ENCODE measurements at places on chromosomes 13 and 19.

- DNase-seq = no peak
Observed at GRCh38 chr13:44853641-44854040, 135.6 kb downstream of the NUFIP1 start.

DNA sequence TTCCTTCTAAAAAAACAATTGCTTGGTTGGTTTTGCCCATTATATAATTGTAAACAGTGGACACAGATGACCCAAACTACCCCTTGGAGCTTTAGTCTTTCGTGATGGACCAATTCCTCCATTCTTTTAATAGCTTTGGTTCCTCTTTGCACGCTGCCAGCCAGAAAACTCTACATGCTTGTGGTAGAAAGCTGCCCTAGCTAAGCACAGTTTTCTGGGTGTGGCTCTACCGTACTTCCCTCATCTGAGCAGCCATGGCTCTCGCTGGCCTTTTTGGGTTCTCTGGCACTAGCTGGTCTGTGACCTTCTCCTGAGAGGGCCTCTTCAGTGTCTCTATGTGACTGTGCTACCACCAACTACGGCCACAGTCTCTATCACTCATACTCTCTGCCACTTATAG lies 29.9 kb upstream of the CEBPA start:
- no peak for DNase-seq

- DNase-seq = no peak
Observed at GRCh38 chr19:40355975-40356680, 7.6 kb downstream of the PLD3 start.

GRCh38 chr19:19900139-19900728 lies 512 bp upstream of the ZNF93 start:
- no peak for DNase-seq

DNA sequence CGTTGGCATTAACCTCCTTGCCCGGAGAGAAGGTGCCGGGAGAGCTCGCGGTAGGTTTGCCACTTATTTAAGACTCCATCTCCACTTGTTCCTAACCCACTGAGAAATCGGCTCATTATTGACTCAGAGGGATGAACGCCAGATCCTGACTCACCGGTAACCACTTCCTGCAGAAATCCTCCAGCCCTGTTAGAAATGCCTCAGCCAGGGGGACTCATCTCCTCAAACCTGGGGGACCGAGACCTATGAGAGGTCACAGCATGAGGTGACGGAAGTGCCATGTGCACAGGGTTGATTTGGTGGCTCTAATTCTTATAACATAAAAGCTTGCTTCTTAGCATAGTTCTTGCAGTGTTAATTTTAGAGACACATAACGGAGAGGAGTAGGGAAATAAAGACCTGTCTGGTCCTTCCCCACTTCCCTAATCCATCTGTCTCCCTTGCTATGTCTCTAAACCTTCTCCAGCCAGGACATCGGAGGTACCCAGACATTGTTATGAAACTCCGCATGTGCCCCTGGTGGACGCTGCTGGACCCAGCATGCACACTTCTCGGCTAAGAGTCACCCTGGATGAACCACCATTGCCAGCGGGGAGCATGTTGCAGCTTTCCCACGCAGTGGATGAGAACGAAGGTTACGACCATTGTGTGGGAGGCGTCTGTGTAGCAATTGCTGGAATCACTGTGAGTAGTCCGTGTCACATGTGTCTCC lies 158.9 kb downstream of the EFNB2 start:
- DNase-seq = no peak

DNA sequence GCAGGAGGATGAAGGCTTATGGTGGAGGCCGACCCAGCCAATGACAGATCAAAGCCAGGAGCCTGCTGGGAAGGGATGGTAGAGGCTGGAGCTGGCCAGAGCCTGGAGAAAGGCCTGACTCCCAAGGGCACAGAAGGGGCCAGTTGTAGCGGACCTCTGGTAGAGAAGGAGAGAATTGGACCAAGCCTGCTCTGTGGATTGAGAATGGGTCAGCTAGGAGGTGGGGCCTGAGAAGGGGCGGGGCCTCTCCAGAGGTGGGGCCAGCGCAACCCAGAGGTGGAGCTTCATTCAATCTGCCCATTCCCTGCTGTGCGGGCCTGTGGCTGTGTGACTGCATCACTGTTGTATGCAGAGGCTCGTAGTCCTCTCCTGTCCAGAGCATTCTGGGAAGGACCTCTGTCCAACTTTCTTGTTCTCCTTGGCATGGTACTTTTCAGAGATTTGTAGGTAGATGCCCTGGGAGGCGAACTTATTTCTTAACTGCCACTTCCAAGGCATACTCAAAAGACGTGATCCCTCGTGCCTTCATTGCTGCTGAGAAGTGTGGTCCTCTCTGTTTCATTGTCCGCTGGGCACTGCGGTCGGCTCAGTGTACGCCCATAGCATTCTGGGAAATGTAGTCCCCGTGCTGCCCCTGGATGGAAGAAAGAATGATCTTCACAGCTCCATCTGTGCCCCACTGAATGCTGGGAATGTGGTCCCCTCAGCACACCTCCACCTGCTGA lies 6.7 kb downstream of the GRIN2D start:
- no peak for DNase-seq

- no peak for DNase-seq
Observed at GRCh38 chr13:79353693-79354092, 52.4 kb downstream of the RBM26 start.

GRCh38 chr19:19039901-19040300 lies 6.5 kb downstream of the ARMC6 start:
- DNase-seq = no peak

DNA sequence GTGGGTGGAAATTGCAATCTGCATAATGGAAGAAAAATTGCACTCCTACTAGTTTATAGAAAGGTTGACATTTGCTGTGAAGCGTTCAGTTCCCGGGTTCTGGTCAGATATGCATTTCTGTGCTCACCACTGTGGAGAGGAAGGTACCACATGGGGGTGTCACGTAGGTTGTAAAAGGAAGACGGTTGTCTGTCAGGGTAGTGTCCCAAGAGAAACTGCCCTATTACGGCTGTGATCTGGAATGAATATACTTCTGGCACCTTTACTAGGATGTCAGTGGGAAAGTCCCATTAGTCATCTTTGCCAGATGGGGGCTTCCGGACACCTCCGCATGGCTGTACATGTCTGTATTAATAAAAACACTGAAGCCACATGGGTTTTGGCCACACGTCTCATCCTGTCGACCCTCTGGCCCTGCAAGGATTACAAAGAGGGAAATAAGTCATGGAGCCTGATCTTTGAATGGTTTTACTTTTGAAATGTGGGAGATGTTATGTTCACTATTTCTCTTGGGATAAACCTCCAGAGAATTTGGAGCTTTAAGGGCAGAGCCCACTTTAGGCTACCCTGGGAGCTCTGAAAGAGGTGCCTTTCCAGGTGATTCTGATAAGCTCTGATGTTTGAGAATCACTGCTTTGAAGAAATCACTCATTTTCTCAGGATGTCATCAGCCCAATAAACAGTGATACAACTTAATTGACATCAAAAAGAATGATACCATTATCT lies 133.9 kb downstream of the AKAP11 start:
- DNase-seq = no peak

GRCh38 chr13:85603735-85604134 lies 195.5 kb downstream of the SLITRK6 start:
- DNase-seq = no peak

- no peak for DNase-seq
Observed at GRCh38 chr13:42373048-42373812, 101.3 kb downstream of the AKAP11 start.

- no peak for DNase-seq
Observed at GRCh38 chr13:67619995-67620380, 389.9 kb upstream of the PCDH9 start.

GRCh38 chr19:45779231-45780145 lies 2.8 kb downstream of the DMPK start:
- DNase-seq = peak; percentile 91

DNA sequence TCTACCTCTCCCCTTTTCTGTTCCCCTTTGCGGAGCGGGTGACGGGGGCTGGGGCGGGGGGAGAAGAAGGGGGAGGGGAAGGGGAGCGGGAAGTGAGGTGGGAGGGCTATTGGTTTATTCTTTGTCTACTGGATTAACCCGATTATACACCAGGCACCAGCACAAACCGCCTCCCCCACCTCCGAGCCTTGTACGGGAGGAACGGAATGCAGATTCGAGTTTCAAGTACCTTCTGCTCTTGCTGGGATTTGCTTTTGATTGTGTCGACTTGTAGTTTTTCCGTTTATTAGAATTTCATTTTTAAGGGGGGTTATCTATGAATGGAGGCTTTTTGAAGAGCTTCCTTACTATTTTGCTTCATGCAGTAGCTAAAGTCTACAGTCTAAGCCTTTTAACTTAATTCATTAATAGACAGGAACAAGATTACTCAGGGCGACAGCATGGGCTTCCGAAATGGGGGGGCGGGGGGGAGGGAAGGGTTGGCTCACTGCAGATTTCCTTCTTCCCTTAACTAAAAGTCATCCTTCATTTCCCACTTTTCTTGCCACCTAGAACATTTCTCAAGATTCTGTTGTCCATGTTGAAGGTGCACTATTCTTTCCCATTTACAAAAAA lies 937 bp upstream of the SPRY2 start:
- no peak for DNase-seq

- DNase-seq = no peak
Observed at GRCh38 chr13:109111141-109111540, 481.7 kb downstream of the MYO16 start.

DNA sequence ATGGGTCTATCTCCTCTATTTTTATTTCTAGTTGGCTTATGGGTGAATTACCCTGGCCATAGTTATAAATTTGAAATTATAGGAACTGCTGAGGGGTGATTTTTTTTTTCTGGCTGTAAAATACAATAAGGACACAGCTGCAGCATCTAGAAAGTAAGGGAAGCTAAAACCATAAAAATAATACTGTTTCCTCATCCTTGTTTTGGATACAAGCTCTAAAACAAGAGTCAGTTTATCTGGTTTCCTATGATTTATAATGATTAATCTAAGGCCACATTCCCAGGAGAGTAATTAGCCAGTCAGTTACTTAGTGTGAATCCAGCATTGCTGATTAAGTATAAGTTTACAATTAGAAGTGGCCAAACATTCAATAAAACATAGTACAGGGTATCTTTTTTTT lies 219.1 kb upstream of the NBEA start:
- DNase-seq = no peak

GRCh38 chr13:51559946-51560735 lies 24.1 kb upstream of the WDFY2 start:
- no peak for DNase-seq

- DNase-seq = no peak
Observed at GRCh38 chr19:38072776-38073750, 151.0 kb downstream of the DPF1 start.
